Urothelium cell line (cell line): ENCODE measurements at places on chromosomes 5 and 9.

DNA sequence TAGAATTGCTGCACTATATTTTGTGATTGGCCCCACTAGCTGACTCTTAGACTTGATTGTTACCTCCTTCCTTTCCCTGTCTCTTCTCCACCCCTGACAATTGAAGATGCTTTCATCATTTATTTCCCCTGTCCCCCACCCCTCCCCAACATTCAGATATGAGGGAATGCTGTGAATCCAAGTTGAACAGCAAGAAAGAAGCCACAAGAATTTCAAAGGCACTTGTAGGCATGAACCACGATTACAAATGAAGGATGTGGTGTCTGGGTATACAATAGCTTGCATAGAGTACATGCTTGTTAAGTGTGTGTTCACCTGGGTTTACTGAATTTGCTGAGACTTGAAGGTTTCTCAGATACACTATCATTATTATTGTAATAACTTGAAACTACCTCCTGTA is 78.3 kb upstream of the TRIO start:
- no peak for DNase-seq

- DNase-seq = no peak
Observed at GRCh38 chr5:78522476-78523260, 125.9 kb downstream of the LHFPL2 start.

DNA sequence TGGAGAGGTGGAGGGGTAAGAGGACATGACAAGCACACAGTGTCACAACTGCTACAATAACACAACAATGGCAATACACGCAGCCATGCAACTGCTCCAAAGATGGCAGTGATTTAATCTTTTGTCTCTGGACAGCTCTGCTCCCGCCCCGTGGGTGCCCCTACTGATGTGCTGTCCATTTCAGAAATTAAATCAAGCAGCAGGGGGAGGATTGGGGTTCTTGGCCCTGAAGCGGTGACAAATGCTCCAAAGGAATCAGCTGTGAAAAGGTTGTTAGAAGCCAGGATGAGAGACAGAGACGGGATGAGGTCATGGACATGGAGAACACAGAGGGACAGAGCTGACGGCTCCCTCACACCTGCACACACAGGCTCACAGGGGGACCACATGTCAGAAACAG is 22.6 kb downstream of the CNTFR start:
- DNase-seq = no peak

DNA sequence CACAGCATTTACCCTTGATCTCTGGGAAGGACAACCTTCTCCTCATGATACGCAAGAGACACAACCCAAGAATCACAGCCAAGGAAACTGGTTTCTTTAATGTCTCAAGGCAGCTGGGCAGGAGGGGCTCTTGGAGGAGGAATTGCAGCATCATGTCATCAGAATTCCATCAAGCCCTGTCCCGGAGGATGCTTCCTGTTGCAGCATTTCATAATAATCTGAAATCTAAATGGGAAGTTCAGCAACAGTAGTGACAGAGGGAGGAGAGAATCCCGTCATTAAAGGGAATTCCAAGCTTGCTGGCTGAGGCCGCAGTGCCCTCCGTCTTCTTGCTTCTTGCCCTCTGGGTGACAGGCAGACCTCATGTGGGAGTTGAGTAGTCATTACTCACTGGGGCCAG is 192.7 kb downstream of the TENT4A start:
- no peak for DNase-seq

GRCh38 chr5:38420691-38421390 is 135.6 kb downstream of the LIFR start:
- peak; percentile 82 for DNase-seq

- DNase-seq = no peak
Observed at GRCh38 chr5:131392466-131393095, 128.7 kb downstream of the CDC42SE2 start.

GRCh38 chr9:63817622-63818518 is 1467.1 kb downstream of the FOXD4L5 start:
- peak; percentile 57 for DNase-seq

DNA sequence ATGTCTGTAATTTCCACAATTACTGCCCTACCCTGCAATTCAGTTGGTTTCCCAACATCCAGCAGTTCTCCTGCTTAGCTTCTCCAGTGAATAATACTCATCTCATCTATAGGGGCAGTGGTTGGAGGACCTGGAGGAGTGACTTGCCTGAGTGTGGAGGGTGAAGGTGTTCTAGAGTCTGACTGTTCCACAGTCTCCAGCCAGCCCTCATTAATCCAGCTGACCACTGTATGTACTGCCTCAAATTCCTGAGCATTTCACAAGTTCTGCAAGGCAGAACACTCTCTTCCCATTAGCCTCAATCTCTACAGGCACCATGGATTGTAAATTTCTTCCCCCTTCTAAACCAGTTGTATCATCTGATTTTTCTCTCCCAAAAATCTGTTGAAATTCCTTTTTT is 147.4 kb upstream of the NFIL3 start:
- DNase-seq = no peak

GRCh38 chr9:22373636-22374035 is 73.0 kb upstream of the DMRTA1 start:
- no peak for DNase-seq

DNA sequence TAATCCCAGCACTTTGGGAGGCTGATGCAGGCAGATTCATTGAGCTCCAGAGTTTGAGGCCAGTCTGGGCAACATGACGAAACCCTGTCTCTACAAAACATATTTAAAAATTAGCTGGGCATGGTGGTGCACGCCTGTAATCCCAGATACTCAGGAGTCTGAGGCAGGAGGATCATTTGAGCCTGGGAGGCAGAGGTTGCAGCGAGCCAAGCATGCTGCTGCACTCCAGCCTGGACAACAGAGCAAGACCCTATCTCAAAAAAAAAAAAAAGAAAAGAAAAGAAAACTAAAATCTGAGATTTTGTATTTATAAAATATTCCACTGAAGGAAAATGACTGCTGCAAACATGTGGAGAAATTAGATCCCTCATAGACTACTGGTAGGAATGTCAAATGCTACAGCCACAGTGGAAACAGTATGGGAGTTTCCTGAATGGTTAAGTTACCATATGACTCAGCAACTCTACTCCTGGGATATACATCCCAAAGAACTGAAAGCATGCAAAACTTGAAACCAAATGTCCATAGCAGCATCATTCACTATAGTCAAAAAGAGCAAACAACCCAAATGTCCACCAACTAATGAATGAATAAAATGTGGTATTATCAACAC is 106.1 kb downstream of the UBAP2 start:
- DNase-seq = no peak

GRCh38 chr5:143036146-143036927 is 266.2 kb downstream of the ARHGAP26 start:
- no peak for DNase-seq

- DNase-seq = no peak
Observed at GRCh38 chr5:105929858-105930257, 1740.9 kb downstream of the EFNA5 start.

- no peak for DNase-seq
Observed at GRCh38 chr5:127518319-127518621, 830 bp downstream of the PRRC1 start.

DNA sequence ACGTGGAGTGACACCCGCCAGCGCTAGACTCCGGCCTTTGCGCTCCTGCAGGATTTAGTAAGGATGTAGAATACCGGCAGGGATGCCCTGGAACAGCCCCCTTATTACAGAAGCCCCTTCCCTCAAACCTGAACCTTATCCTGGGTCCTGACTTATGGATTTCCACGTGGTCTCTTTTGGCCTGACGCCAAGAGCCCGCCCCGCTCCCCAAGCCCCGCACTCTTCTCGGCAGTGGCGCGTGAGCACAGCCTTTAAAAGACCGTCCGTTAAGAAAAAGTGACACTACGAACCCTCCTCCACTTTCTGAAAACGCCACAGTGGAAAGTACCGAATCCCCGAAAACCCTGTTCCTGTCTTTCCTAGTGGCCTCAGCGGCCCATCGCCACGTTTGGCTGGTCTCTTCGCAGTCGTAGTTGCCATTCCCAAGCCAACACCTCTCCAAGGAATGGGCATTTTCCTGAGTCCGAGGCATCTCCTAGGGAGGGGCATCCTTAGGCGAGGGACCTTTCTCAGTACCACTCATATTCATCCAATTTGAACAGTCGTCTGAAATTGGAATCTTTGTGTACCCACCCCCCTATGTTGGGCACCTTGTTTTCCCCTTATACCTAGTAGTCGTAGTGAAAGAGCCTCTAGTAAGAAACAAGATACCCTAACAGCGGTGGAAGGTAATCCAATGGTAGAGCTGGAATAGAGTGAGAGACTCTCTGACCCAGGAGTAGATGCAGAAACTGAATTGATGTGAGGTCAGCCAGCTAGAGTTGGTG is 732 bp upstream of the MCIDAS start:
- no peak for DNase-seq

DNA sequence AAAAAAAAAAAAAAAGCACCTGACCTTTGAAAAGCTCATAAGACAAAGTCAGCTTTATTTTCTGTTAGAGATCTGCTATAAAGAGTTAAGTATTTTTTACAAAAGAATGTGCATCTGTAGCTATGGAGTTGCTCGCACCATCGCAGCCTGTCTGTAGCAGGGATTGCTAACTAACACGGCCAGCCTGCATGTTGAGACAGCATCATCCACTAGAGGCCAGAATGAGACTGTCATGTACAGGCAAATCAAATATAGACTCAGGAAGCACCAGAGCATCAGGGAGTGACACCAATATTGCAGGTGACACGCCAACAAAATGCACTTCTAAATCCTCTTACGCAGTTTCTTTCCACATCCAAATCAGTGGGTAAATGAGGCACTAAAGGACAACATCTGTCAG is 136.3 kb upstream of the RASEF start:
- peak; percentile 54 for DNase-seq

GRCh38 chr5:169272731-169273427 is 28.1 kb downstream of the SLIT3 start:
- no peak for DNase-seq

DNA sequence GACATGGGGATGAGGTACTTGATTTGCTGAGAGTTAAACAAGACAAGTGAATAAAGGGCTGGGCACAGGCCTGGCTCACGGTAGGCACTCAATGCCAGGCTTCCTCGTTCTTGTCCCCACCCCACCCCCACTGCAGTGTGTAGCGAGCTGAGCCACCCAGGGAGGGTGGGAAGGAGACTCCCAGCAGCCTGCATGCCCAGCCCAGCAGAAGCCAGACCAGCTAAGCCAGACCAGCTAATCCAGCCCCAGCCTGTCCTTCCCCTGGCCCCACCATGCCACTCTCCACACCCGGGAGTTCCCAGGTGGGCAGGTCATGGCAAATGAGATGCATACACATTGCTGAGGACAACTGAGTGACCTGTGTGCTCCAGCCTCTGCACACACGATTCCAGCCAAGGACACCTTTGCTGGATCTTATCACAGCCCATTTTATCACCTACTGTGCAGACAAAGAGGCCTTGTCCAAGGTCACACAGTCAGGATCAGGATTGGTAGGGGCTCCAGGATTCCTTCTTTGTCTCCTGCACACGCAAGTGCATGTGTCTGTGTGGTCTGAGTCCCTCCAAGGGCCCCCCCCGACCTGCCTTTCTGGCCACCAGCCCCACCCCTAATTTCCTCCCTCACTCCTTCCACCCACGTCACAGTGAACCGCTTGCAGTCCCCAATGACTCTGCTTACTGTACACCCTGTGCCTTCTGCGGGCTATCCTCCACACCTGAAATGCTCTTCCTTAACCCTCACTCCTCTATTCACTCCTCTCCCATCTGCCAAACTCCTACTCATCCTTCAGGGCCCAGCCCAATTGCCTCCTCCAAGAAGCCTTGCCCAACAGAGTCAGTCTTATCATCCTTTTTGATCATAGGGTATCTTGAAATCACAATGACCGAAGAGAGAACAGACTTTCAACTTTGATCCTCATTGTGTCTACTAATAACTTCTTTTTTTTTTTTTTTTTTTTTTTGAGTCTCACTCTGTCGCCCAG is 26.6 kb downstream of the DUSP1 start:
- DNase-seq = no peak

GRCh38 chr9:27714388-27714787 is 141.1 kb upstream of the C9orf72 start:
- DNase-seq = no peak

GRCh38 chr5:82150559-82150958 is 127.6 kb downstream of the RPS23 start:
- DNase-seq = no peak

GRCh38 chr9:127178686-127179632 is 56.5 kb upstream of the ANGPTL2 start:
- DNase-seq = no peak
